ENCODE measurements at places on chromosomes 1 and 21.
A peak's percentile ranks its signal among the peaks of the same experiment; 100 is the strongest.

DNA sequence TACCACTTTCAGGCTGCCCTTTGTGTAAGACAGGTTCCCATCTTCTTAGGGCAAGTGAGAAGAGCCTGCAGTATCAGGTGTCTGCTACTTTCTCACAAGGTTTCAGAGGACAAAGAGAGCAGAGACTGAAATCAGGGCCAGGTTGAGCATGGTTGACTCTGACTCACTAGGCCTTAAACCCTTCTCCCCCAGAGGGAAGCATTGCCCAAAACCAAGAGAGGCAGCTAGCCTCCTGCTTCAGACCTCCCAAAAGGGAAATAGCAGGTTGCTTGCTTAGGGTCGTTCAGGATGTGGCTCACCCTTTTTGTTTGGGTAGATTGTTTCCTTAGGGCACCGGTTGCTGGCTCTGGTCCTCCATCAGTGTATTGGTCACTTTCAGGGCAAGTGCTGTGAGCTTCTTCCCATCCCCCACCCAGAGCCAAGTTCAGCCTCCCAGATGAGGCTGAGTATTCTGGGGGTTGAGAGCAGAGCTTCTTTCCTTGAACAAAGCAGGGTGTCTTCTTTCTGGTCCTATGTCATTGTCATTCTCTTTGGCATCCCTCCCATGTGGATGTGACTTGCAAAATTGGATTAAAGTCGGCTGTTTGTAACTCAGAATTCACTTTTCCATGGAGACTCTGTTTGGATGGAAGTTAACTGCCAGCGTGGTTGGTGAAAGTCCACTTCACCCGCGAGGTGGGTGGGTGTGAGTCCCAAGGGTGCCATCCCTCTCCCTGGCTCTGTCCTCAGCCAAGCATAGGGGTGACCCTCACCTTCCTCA lies 55.5 kb upstream of the GALNT2 start:
- DNase-seq, result no peak

DNA sequence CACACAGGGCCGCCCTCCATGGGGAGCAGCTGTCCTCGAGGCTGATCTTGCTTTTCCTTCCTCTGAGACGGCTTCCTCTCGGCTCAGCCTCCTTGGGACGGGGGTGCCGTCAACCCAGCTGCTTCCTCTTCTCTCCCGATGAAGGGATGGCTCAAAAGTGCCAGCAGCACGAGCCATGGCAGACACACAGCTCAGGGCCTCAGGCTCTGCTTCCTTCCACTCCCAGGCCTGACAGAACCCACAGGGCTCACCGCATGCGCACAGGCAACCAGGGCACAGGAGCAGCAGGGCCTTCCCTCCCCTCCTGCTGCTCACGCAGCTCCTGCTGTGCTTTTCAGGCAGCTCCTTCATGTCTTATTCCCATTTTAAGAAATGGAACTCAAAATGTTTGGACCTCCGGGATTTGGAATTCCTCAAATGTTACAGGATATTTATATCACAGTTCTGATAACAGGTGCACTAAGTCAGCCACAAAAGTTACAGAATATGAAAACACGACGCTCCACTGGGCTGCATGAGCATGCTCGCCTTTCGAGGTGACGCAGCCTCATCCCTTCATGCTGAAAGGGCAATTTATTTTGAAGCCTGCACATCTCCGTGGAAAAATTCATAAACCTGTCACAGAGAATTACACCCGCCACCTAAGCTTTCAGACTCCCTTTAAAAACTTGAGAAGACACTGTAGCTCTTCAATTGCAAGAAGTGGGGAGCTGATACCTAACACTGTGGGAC lies 84.4 kb downstream of the HSF2BP start:
- no peak for DNase-seq

GRCh38 chr1:82697965-82698364 lies 897.2 kb downstream of the ADGRL2 start:
- no peak for DNase-seq

GRCh38 chr21:45365608-45366241 lies 39.2 kb upstream of the COL18A1 start:
- DNase-seq, result no peak

DNA sequence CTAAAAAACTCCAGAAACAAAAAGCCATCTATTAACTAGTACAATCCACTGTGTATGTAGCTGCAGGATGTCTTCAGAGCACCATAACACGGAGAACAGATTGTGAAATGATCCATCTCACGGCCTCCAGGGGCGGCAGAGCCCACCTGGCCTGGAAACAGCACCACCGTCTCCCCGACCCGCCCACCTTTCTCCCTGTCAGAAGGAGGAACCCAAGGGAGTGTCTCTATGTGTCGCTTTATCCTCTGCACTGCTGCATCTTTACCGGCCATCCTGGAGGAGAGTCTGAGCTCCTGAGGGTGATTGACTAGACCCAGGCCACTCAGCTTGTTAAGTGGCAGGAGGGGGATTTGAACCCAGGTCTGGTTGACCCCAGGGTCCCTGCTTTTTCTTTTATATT lies 405.0 kb downstream of the MATN1 start:
- no peak for DNase-seq

DNA sequence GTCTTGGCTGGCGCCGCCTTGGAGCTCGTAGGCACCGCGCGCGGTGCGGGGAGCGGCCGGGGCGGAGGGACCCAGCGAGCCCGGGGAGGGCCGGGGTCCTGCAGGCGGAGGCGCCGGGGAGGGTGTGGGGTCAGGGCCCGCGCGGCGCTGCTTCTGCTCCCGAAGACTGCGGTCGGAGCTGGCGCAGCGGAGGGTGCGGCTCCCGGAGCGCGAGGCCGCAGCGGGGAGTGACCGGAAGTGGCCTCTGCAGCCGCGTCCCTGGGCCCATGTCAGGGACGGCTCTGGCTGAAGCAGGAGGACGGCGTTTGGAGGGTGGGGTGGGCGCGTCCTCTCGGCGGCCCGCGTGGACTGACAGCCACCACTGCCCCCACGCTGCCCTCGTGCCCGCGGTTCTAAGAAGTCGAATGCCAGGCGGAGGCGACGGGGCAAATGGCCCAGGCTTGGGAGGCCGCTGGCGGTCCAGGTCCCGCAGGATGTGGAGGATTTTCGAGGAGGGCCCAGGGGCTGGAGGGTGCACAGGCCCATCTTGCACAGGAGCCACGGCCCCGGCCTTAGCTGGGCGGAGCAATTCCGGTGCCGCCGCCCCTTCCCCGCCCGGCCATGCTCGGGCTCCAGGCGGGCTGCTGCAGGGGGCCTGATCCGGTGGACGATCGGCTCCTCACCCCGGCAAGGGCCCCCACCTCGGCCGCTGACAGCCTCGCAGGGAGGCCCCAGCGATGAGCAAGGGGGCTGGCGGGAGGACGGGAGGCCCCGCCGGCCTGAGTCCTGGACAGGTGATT lies 7.7 kb upstream of the ZNF669 start:
- peak; percentile 93 for DNase-seq

GRCh38 chr1:29706936-29707335 lies 470.6 kb downstream of the PTPRU start:
- DNase-seq, result peak; percentile 96

- DNase-seq, result no peak
These were observed 30.1 kb downstream of the KCNJ6 start for GRCh38 chr21:37886120-37886519.

DNA sequence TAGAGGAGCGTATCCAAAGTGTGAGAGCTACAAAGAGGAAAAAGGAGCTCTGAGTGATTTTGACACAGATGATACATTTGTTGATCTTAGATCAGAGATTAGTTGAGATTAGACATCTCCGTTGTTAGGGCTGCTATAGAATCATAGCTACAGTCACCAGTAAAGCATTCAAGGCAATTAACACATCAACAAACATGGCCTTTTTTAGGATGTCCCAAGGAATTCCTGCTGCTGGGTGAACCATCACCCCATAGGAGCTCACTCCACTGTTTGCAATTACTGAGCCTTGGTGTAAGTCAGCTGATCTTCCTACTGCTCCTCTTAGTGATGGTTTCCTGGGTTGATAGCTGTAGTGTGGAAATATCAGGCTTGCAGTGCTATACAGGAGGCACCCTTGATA lies 6.7 kb upstream of the RSRP1 start:
- no peak for DNase-seq

- DNase-seq, result no peak
These were observed 57.2 kb downstream of the TNFSF4 start for GRCh38 chr1:173149887-173150286.

- DNase-seq, result no peak
These were observed 2.4 kb upstream of the CCT8 start for GRCh38 chr21:29075706-29076466.

GRCh38 chr1:12778907-12779306 lies 5.4 kb downstream of the PRAMEF12 start:
- peak; percentile 6 for DNase-seq

GRCh38 chr21:37564924-37565529 lies 198.5 kb downstream of the DYRK1A start:
- DNase-seq, result no peak

- DNase-seq, result no peak
These were observed 31.1 kb downstream of the ZNF644 start for GRCh38 chr1:90990779-90991178.

- no peak for DNase-seq
These were observed 116.9 kb downstream of the RGS7 start for GRCh38 chr1:241240069-241240468.

DNA sequence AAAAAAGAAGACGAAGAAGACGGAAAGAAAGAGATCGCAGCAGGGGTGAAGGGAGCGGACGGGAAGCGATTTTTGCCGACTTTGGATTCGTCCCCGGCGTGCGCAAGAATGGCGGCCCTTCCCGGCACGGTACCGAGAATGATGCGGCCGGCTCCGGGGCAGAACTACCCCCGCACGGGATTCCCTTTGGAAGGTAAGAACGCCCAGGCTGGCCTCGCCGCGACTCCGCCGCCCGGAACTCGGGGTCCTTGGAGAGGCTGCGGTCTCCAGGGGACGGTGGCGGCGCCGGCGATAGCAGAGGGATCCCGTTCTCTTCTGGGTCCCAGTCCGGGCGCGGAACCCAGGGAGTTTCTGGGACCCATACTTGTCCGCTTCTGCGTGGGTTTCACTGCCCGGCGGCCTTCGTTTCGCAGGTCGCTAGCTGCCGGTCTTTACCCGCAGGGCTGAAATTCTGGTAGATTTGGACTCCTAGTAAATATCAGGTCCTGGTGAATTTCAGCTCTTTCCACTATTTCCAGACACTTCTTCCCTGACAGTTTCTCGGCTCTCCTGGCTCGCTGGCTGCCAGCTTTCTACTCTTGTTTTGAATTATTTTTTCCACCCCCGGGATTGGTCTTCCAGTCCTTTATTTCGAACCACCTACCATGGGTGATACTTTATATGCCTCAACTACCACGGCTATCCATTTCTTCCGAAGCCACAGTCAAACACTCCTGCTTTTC lies 1.0 kb downstream of the PAX7 start:
- peak; percentile 57 for DNase-seq

GRCh38 chr1:50418600-50419109 lies 4.6 kb downstream of the DMRTA2 start:
- DNase-seq, result peak; percentile 79

- no peak for DNase-seq
These were observed 4.1 kb downstream of the KIF21B start for GRCh38 chr1:201019321-201019977.

DNA sequence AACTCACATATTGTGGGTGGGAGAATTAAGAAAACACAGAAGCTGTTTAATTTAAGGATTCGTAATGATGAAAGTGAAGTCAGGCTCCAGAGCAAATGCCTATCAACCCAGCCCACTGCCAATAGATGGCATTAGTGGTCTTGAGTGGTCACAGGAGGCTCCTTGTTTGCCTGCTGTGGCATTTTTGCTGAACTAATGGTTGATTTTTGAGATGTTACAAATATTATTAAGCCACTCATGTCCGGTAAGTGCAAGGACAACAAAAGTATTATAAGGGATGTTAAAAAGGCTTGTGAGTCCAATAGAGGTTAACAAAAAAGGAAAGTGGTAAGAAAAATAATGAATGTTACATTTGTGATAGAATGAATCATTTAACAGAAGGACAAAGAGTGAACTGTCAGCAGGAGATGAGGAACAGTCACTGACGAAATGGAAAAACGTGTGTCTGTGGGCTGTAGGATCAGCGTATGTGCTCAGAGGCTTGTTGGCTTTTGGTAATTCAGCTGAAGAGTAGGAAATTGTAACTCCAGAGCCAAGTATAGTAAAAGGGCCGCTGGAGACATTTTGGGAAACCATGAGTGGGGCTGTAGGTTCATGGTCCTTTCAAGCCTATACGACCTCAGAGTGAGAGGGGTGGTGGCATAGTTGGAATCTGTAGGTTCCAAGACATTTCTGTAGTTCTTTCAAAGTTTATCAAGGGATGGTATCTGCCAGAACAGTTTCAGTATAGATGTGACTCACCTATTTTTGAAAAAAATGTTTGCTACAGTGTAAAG lies 11.2 kb downstream of the SFT2D2 start:
- no peak for DNase-seq

- peak; percentile 79 for DNase-seq
These were observed 742 bp downstream of the P3H1 start for GRCh38 chr1:42765832-42766740.

GRCh38 chr1:15272009-15272781 lies 25.2 kb downstream of the FHAD1 start:
- DNase-seq, result peak; percentile 85

DNA sequence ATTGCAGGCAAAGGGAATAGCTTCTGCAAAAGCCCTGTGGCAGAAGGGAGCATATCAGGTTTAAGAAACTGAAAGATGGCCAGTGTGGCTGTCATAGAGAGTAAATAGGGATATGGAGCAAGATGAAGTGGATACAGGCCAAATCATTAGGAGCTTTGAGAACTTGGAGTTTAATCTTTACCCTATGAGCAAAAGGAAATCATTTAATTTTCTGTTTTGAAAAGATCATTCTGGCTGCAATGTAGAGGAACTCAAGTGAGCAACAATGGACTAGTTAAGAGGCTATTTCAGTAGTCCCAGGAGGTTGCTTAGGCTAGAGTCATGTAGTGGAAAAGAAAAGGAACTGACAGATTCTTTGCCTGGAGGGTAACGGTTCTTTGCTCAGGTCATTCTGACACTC lies 47.2 kb downstream of the RAP1A start:
- DNase-seq, result no peak

- DNase-seq, result no peak
These were observed 55.5 kb upstream of the TRIM67 start for GRCh38 chr1:231106347-231106746.

DNA sequence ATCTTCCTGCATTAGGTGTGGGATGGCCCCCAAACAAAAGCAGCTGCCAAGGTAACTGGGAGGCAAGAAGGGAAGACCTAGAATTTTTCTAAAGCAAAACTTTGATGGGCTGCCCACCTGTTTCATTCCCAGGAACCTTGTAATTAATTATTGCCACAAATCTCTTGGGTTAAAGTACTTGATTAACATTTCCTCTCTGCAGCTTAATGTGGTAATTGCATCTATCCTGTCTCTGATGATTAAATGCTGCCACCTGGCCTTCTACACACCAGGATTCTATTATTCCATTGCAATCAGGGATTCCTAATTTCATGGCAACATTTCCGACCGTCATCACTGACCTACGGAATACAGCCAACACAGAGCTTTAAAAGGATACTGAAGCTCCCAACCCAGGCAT lies 68.3 kb upstream of the RC3H1 start:
- no peak for DNase-seq
